ENCODE measurements at places on chromosomes 1 and 21.

DNA sequence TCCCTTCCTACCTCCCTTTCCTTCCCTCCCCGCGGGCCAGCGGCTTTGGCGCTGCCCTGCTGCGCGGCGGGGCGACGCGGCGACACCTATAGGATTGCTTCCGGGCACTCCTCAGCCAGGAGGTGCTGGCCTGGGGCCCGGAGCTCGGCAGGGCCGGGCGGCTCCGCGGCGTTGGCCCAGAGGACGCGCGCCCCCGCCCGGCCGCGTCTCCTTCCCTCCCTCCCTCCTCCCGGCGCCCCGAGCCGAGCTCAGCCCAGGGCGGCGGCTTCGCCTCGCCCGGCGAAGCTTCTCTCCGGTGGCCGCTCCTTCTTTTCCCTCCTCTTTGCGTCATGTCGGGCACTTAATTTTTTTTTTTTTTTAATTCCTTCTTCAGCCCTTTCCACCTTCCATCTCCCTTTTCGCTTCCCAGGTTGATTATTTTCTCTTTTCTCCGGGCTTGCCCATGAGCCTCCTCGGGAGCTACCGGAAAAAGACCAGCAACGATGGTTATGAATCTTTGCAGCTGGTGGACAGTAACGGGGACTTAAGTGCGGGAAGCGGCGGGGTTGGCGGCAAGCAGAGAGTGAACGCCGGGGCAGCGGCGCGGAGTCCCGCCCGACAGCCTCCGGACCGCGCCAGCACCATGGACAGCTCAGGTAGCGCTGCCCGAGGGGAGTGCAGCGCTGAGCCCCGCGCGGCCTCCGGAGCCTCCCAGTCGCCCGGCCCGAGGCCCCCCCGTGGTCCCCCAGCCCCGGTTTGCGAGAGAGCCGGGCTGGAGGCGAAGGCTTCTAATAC, at the start of gene DNAJC6:
TSS of gene DNAJC6 (plus strand) at position 240 of the 774 bp plus-strand sequence. CDS start at position 443, 203 bp downstream.
- no peak for DNase-seq

DNA sequence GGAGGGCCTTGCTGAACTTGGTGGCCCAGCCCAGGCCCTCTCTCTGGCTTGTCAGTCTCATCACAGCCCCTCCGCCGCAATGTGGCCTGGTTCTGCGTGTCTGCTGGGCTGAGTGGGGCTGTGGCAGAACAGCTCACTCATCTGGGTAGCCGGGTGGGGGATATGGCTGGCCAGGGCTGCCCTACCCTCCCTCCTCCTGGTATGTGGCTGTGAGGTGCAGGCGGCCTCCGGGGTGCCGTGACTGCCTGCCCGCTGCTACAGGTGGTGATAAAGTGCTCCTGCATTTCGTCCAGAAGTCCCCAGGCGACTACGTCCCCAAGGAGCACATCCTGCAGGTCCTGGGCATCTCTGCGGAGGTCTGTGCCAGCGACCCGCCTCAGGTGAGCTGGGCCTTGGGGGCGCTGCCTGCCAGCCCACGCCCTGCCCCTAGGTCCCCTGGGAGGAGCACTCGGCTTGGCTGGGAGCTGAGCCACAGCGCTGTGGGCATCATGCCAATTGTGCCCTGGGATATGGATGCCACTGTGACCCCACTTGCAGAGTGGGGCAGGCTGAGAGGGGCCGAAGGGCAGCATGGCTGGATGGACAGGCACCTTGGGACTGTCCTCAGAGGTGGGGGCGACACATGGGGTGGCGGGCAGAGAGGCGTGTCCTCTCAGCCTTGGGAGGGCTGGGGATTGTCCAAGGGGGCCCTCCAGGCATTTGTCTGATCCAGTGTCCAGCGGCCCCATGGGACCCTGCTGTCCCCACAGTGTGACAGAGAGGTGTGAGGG, 2.3 kb downstream of the PRXL2B start:
- no peak for DNase-seq

DNA sequence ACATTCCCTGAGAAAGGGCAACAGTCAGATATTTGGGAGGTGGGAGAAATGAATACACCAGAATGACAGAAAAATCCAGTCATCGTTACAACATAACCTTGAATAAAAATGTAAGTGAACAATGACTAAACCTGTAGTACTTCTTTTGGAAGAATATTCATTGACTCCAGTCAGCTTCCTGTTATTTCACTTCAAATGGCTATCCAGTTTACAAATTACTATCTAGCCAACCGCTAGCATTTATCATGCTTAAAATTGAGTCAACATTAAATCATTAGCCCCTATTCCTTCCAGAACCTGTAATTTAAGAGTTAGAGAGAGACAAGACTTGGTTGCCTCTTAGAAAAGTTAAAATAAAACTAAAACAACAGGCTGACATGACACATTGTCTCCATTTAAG, 33.6 kb downstream of the WLS start:
- DNase-seq = no peak

- DNase-seq = no peak
Observed at GRCh38 chr1:54624466-54625464, 1.4 kb upstream of the FAM151A start.

DNA sequence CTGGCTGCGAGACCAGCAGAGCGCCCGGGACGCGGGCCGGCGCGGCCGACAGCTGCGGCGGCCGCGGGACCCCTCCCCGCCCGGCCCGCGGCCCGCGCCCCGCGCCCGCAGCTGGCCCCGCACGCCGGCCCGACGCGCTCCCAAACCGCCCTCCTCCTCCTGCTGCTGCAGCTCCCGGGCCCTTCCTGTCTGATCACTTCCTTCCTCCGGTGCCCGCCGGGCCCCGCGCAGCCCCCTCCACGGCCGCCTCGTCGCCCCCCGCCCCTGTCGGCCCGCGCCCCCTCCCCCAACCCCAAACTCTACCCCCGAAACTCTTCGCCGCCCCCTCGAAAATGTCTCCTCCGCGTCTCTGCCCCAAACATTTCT, 594 bp downstream of the LUZP1 start:
- peak; percentile 21 for DNase-seq

GRCh38 chr1:87968197-87968955, 639.7 kb downstream of the LMO4 start:
- no peak for DNase-seq

DNA sequence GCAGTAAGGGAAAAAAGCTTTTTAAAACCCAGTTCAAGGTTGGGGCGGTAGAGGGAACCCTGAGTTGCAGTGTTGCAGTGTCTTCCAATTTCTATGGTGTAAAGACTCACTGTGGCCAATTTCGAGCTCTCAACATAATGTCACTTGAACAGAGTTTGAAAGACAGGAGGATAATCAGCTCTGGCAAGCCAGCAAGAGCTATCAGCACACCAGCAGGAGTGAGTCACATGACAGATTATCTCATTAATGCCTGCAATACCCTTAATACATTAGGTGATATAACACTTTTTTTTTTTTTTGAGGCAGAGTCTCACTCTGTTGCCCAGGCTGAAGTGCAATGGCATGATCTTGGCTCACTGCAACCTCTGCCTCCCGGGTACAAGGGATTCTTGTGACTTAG, 22.8 kb downstream of the SLC9C2 start:
- no peak for DNase-seq

GRCh38 chr1:2240270-2241156, 12.4 kb downstream of the SKI start:
- no peak for DNase-seq

DNA sequence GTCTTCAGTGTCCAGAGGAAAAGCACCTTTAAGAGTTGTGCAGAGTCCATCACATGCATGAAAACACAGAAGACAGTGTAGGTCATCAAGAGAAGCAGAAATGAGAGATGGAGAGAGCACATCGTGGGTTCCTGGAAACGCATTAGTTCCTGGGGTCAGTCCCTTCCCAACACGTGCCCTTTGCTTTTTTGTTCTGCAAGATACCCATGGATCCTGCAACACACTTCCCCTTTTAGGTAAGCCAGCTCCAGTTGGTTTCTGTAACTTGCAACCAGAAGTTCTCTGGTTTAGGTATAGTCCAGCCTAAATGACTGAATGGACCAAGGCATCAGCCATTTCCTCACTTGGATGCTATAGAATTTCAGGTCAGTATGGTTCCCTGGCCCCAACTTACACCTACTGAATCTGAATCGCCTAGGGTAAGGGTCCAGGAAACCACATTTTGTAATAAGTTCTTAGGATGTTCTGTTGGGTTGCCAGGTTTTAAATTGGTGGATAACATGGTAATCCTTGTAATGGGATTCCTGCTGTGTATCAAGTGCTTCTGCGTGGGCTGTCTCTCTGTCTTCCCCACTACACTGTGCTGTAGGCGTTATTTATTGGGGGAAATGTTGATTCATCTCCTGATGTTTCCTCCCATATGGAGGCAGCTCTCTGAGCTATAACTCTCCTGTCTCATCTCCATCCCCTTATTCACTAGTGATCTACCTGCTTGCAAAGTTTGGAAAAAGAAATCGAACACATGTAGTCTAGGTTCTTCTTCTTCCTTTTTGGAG, 230.6 kb downstream of the TNR start:
- DNase-seq = no peak

DNA sequence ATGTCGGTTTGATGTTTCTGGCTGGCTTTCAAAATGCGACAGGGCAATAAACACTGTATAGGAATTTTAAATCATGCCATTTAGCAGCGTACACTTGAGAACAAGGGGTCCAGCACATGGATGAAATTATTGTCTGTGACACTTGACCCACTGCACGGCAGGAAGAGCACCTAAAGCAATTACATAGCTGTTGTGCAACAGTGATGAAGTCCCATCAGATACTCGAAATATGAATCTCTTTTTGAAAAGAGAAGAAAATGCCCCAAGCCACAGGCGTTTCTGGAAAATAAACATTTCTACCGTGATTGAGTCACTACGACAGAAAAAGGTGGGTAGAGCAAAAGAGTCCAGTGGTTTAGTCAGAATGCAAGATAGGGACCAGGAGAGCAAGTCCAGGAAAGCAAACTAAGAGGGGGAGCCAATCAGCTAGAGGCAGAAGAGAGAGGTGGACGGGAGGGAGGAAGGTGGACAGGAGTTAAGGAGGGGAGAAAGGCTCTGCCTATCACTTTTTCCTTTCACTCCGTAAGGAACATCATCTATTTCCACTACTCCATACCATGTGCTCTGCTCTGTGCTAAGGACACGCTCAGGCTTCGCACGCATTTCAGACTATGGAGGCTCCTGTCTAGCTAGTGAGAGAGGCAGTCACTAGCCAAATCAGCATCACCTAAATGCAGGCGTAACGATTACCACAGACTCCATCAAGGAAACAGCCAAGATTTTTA, 6.4 kb downstream of the DSCAM start:
- no peak for DNase-seq

DNA sequence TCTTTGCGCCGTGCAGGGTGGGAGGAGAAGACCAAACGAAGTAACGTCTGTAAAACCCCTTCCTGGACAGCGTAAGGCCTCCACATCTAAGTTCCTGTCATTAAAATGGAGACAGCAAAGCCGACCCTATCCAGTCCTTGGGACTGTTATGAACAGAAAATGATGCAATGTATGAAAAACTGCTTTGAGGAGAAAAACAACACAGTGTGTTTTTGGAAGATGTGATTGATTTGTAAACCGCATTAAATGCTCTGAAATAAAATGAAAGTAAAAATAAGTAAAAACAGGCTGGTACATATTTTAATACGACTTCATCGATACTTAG, 827 bp upstream of the URB1 start:
- DNase-seq = no peak

GRCh38 chr21:36730291-36731281, 31.7 kb downstream of the SIM2 start:
- no peak for DNase-seq
